ENCODE measurements at places on chromosomes 5 and 9.
A peak's percentile ranks its signal among the peaks of the same experiment; 100 is the strongest.

DNA sequence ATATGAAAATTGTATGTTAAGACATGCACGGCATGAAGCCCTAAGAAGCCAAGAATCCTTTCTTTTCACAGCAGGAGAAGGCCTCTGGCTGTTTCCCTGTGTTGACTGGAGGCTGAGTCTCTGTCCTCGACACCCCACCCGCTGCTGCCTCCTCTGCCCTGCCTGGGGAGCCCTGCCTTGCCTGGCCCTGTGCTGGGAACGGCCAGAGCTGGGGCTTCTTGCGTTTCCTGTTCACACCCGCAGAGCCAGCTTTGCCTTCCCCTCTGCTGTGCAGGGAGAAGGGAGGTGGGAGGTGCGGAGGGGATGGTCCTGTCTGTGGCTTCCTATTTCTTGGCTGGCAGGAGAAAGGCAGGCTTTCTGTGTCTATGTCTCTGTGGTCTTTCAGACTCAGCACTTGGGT lies 6.9 kb upstream of the GMCL2 start:
- no peak for DNase-seq

DNA sequence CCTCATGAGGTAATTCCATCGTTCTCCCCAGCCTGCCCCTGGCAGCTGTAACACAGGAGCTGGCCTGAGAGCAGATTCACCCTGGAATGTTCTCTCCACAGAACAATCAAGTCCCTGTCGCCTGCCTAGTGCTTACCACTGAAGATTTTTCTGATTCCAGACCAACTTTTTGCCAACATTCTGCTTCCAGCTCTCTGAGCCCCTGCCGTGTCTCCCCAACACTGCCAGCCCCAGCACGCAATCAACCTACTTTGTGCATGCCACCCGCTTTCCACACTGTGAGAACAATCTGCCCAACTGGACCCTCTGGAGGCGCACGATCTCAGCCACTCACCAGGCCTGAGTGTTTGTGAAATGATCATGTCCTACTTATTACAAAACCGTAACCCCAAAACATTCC lies 62.6 kb downstream of the PSMB7 start:
- no peak for DNase-seq

GRCh38 chr5:133635051-133635450 lies 22.7 kb upstream of the FSTL4 start:
- DNase-seq: no peak

- no peak for DNase-seq
These were observed 385.5 kb downstream of the ADGRV1 start for GRCh38 chr5:90944116-90944515.

DNA sequence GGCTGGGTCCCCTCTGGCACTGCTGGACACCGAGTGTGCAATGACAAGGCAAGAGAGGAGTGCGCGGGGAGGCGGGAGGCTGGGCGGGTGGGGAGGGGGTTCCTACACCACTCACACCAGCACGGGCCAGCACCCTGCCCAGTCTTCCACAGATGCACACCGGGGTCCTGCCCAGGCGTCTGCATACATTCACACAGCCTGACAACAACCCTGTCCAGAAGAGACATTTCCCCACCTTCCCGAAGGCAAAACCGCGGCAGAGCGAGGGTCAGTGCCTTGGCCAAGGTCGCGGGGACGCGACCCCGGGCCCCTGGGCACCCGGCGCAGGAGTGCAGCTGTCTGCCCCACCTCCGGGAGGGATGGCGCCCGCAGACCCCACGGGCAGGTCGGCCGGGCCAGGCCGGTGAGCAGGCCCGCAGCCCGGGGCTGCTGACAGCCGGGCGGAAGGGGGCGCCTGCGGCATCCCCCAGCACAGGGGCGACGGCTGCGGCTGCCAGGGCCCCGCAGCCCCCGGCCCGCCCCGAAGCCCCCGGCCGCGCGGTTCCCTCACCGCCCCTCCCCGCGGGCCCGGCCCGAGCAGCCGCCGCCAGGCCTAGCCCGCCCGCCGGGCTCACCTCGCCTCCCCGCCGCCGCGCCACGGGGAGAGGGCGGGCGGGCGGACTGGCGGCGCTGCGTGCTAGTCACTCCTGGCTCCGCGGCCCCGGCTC lies 496 bp downstream of the MAPK9 start:
- no peak for DNase-seq

DNA sequence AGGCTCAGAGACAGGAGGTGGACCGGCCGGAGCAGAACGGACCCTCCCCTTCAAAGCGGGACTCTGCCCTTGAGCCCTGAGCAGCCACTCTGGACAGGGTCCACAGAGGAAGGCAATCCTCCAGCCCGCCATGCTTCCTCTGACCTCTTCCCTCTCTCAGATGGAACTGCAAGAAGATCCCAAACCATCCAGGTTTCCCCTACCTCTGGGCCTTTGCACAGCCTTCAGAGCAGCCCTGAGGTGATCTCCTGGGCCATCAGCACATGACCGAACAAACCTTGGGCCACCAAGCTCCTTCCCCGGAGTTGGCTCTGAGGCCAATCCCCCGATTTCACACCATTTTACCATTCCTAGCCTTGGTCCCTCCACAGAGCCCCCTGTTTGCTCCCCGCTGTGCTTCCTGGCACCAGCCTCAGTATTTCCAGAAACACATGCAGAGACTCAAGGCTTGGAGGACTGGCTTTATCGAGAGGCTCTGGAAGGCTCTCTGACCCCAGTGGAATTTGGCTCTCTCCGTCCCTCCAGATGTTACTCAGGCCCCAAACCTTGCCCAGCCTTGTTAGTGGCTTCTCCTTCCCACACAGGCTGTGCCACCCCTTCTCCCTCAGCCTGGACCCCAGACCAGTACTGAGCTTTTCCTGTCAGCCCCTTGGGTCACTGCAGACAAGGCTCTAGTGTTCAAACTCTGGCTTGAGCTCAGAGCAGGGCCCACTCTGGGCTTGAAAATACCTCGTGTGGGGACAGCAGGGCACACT lies 48.6 kb upstream of the KCNMB1 start:
- no peak for DNase-seq

DNA sequence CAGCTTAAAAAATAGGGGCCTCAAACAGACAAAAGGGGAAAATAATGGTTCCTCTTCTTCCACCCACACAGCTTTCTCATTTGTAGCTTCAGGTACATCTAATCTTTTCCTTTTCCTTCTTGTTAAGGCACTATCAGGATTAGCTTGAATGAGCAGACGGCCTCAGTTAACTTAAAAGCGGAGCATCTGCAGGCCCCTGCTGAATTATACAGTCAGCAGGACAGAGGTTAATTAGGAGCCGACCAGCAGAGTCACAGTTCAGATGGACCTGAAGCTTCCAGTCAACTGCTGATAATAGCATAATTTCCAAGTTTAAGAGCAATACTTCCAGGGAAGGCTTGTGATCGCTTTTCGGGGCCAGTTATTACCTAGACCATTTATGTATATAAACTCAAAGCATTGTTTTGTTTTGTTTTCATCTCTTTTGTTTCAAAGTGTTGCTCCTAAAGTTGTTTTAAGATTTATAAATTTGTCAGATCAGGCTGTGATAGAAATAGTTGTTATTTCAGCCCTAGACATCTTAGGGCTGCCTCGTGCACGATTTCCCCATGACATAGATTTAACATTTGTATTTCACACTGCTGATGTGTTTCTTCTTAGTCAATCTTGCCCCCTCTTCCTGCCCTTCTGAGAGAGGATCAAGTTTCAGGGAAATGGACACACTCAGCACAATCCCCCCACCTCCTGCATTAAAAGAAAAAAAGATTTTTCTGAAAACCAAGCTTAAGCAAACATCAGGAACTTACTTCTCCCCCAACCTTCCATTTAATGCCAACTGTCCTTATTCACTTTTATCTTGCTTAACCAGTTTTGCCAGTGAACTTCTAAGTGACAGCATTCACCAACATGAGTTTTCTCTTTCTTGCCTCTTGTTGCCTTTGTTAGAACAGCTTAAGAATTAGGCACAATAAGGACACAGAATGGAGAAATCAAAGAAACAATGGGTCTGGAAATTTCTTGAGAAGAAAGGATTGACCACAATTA lies 449.8 kb downstream of the ARHGEF28 start:
- DNase-seq: no peak

GRCh38 chr9:18980189-18980588 lies 52.8 kb downstream of the SAXO1 start:
- no peak for DNase-seq

DNA sequence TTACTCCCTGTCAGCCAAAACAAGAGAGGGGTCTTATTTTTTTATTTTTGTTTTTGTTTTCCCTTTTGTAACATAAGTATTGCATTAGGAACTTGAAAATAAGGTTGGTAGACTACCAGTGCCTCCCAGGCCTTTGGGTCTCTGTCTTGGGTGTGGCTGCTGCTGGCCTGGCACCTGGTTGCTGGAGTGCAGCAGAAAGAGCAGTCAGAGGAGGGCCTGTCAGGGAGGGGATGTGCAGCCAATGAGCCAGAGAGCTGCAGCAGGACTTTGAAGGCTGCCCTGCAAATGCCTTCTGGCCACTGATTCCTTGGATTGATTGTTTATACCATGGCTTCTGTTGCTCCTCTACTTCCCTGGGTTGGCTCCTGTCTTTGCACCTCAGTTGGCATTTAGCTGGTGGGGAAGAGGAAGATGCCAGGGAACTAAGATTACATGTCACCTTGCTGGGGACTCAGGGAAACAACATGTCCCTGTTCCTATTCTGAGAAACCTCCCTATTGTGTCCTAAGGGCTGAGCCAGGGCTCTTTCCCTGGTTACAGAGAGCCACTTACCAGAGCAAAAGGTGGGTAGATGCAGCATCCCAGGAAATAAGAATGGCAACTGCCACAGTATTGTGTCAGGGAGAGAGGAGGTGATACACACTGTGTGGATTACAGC lies 66.6 kb downstream of the ANGPTL2 start:
- no peak for DNase-seq

DNA sequence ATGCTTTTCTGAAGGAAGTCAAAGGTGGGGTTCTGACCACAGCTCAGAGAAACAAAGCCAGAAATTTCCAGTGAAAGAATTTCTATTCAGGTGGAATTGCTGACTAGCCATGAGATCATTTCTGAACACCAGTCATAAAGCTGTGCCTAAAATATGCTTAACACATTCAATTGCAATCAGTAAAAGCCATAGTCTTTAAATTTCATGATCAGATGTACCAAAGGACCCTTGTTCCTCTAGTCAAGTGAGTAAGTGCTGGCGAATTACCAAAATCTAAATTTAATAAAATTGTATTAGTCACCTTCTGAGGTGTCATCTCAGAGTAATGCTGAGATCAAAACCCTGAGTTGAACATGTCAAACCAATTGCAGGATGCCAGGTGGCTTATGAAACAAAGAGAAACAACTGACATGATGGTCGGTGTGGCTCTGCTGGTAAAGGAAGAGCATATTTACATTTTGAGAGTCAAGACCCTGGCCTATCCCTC lies 334.2 kb upstream of the CCNH start:
- no peak for DNase-seq

- DNase-seq: no peak
These were observed 24.0 kb upstream of the ANKRD31 start for GRCh38 chr5:75260708-75261107.

GRCh38 chr5:56456002-56456401 lies 222.9 kb upstream of the ANKRD55 start:
- DNase-seq: no peak

DNA sequence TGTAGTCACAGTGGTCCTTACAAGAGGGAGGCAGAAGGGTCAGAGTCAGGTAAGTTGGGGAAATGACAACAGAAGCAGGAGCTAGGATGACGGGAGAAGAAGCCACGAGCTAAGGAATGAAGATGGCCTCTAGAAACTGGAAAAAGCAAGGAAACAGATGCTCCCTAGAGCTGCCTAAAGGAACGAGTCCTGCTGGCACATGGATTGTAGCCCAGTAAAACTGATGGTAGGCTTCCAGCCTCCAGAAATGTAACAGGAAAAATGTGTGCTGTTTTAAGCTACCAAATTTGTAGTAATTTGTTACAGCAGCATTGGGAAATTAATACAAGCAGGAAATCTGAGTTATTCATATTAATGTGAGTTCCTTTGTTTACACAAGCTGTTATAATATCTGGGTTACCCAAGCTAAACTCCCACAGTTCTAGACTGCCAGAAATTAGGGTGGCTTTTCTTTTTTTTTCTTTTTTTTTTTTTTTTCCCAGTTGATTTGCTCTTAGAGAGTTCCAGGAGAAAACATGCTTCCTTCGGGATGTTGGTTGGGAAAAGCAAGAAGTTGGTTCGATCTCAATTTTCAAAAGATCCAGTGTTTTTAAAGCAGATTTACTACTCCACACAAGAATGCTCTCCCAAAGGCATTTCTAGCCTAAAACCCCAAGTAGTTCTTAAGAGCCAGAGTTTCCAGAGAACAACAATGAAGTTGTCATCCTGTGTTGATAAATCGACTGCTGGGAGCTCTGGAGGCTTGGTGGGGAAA lies 400.0 kb upstream of the SLC24A2 start:
- no peak for DNase-seq

GRCh38 chr5:113917997-113918396 lies 404.5 kb downstream of the YTHDC2 start:
- no peak for DNase-seq

- DNase-seq: peak; percentile 55
These were observed at the start of gene NPDC1 for GRCh38 chr9:137046088-137046787. NPDC1 (minus strand) TSS chr9:137046177; CDS start chr9:137045989, 188 bp downstream.

- DNase-seq: no peak
These were observed 1359.8 kb upstream of the CDH9 start for GRCh38 chr5:28398185-28398584.

- no peak for DNase-seq
These were observed 35.6 kb downstream of the TPPP start for GRCh38 chr5:657570-657969.

DNA sequence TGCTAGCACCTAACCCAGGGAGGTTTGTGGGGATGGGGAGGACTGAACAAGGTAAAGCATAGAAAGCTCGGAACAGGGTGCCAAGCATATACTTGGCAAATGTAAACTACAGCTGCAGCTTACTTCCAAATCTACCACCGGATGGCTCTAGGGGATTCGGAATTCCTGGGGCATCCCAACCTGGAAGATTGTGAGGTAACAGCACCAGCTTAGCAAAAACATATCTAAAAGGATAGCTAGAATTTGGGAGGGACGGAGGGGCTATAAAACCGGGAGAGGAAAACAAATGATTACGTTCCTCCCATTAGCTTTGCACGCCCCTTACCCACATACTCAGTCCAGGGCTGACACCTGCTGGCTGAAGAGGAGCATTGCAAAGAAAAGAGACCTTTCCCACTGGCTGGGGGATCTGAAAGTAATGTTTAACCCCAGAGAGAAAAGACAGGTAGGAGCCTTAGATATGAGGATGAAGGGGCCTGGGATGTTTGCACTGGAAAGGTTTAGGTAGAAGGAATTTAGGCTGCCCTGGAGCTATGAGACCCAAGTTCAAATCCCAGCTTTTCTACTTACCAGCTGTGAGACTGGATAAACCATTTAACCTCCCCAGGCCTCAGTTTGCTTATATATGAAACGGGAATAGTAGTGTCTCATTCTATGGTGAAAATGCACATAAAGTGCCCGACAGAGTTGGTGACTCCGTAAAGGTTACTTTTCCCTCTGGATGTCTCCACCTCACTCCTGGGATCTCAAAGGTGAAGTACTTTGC lies 73.6 kb downstream of the FAM114A2 start:
- DNase-seq: no peak

- no peak for DNase-seq
These were observed 369.7 kb downstream of the TUSC1 start for GRCh38 chr9:25308549-25308948.

GRCh38 chr9:127817881-127818434 lies 15.3 kb downstream of the FPGS start:
- no peak for DNase-seq

- no peak for DNase-seq
These were observed 557.9 kb upstream of the GRAMD2B start for GRCh38 chr5:125865166-125865815.
